ENCODE measurements at places on chromosomes 16 and 17.

- DNase-seq = no peak
Observed at GRCh38 chr16:23187341-23187740, 4.8 kb downstream of the SCNN1G start.

DNA sequence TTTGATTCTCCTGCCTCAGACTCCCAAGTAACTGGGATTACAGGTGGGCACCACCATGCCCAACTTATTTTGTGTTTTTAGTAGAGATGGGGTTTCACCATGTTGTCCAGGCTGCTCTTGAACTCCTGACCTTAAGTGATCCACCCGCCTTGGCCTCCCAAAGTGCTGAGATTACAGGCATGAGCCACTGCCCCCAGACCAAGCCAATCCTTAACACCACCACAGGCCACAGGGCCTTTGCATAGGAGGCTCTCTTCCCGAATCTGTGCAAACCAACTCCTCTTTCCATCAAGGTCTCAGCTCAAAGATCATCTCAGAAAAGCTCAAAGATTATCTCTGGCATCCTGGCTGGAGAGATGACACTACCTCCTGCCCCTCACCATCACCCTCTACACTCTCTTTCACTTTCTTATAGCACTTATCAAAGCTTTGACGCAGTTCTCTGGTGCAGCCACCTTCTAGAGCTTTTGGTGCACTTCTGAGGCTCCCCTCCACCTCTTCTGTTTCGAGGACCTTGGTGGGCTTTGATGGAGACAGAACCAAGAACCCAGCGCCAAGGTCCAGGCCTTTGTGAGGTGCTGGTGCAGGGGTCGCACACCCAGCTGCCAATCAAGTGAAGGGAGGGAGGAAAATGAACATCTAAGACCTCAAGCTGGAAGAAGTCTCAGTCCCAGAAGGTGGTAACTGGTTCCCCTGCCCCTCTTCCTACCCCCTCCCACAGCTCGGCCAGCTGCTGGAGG is 23.2 kb upstream of the PHB1 start:
- DNase-seq = no peak

GRCh38 chr16:78742501-78743283 is 643.2 kb downstream of the WWOX start:
- no peak for DNase-seq

DNA sequence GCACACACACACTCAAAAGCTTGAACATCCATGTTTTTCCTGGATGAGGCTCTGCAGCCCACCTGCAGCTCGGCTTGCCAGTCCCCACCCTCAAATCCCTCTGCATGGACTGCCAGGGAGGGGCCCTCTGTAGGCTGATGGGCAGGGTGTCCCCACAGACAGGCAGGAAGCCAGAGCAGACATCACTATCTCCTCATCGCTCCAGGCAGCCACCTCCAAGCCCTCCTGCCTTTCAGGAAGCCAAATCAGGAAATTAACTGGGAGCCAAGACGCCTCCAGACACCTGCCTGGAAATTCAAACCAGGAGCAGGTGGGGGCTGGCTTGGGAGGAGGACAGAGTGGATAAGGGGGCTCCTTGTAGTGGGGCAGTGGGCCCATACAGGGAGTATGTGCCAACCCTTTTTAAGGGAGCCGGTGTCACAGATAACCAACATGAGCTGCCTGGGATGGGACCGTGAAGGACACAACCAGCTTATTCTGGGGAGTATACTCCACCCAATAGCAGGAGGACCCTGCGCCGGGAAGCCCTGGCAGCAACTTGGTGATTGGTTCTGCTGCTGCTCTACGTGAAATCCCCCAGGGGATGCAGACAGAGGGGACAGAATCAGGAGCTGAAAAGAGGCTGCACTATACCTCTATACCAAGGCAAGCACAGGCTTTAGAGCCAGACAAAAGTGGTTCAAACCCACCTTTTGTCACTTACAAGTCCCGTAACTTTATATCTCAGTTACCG is 139.1 kb downstream of the CCT6B start:
- DNase-seq = no peak

DNA sequence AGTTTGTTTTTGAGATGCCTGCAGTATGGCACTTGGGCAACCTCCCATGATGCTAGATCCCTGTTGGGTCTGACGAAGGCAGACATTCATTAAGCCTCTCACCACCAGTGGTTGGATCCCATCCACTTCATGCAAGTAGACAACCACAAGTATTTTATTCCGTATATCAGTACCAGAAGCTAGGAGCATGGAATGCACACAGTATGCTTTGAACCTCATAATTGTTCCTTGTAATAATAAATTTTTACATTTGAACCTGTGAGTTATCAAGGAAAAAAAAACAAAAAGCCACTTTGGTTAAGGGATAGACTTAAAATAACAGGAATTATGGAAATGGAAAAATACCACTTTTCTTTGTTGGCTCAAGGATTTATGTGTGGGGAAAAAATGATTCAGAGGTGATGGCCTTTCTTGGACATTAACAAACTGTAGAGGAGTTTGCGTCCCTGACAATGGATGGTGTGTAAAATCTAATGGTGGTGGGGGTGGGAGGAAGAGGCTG is 107.1 kb upstream of the KCNJ16 start:
- DNase-seq = no peak

DNA sequence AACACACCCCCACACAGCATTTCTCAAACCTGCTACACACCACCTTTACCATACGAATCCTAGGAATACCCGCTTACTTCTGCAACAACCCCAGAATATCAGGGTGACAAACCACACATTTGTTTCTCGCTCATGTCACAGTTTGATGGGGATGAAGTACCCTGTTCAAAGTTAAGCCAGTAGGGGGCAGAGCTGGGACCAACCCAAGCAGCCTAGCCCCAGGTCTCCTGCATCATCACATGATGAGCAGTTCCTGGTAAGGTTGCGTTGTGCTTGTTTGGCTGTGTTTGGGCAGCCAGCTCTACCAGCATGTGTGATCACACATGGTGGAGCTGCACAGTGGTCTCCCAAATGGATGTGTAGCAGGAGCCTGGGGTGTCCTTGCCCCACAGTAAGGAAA is 103.6 kb upstream of the C16orf82 start:
- DNase-seq = no peak
